Stimulated activated CD4-positive, alpha-beta T cell treated with anti-CD3 and anti-CD28 coated beads, Interleukin-1b, Interleukin-23, amount 100 ng/mL, for 48 hours (primary cell): ENCODE measurements at places on chromosomes 3 and 15.

DNA sequence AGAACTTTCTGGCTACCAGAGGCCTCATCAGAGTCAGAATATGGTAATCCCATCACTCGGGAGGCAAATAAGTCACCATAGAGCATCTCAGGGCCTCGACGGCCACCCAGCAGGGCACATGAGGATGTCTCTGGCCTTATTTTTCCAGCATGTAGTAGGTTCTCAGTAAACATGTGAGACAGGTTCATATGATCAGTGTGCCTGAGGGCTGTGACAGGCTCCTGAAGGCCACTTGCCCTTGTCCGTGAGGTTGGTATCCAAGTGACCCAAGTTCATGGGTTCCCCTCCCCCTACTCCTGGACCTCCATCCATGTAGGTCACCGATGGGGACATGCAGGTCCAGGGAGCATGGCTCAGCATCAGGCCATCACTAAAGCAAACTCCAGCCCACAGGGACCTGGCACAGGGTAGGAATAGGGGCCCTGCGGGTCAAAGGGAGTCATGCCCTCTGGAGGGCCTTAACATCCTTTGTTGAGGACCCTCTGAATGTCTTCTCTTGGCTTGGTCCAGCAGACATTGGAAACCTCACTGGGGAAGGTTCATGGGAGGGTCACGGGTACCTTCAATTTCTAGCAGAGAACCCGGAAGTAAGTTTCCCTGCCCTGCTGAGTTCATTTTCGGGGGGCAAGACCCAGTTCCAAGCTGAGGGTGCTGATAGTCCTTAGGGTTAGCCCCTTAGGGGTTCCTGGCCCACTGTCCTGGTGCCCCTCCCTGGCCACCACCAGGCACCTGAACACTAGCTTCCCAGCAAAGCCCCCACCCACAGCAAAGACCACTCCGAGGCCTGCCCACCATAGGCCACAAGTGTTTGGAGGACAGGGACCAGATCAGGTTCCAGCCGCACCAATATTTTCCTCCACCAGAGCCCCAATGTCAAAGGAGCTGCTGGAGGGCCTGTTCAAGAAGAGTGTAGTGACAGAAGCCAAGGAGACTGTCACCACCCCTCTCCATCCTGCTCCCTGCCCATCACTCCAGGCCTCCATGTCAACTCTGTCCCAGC, 61.1 kb downstream of the ZNF445 start:
- DNase-seq, result no peak

DNA sequence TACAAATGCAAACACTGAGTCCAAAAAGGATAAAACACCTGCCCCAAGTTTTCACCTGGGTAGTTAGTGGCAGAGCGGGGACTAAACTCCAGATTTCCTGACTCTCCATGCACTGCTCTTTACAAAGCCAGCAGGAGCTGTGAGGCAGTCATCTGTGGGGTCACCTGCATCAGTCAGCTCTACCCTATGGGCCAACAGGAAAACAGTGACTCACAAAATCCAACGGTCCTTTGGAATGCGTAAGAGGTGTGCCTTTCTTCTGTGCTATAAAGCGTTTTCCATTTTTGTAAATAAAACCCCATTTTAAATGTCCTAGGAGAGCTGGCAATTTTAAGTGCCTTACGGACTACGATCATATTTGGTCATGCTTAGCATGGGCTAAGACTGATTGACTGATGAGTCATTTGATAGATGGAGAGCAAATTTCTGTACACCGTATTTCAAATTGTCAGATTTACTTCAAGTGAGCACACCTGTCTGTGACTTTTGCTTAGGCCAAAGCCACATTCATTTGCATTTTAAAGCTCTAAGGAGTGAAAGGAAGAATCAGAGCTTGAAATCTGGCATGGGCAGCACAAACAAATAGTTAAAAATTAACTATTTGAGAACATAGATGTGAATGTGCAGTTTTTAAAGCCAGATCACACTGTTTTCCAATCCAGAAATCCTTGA, 4.4 kb upstream of the COL8A1 start:
- no peak for DNase-seq

- DNase-seq, result no peak
Observed at GRCh38 chr3:12620305-12620704, 43.6 kb downstream of the RAF1 start.

- no peak for DNase-seq
Observed at GRCh38 chr15:55700876-55701275, 42.1 kb downstream of the PRTG start.

DNA sequence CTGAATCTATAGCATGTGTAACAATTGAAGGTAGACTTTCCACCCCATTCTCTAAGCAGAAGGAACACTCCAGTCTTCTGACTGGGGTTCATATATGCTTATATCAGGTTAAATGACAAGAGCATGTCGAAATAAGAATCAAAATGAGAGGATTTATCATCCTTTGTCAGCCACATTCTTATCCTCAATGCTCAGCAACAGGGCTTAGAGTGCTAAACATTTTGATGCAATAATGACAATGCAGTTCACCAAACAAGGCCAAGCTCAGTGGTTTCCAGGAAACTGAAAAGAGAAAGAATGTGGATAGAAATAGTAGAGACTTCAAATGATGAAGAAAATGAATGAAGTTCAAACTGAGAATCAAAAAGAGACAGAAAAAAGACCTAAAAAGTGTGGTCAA, 78.0 kb downstream of the FSIP1 start:
- no peak for DNase-seq

- no peak for DNase-seq
Observed at GRCh38 chr3:72232331-72232730, 447.4 kb upstream of the PROK2 start.

GRCh38 chr3:122265957-122266356, 59.1 kb upstream of the CSTA start:
- no peak for DNase-seq

DNA sequence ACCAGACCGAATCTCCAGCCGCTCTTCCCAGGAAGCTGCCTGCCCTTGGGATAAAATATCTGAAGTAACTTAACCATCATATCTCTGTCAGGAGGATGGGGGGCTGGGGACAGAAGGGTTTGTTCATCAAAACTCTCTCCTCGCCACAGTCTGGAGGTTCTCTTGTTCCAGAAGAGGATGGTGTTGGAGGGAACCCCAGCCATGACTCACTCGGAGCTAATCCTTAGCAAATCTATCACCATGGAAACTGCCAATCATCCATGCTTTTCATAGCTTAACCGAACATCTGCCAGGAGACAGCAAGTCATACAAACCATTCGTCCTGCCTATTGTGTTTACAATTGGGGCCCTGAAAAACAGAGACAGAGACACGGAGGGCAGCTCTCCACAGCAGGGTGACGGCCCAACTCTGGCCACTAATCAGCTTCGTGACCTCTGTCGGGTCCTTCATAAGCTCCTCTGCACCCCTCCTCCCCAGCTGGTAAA, 73.8 kb upstream of the HEG1 start:
- DNase-seq, result no peak

GRCh38 chr3:43994657-43995546, 246.8 kb upstream of the TOPAZ1 start:
- DNase-seq, result no peak

GRCh38 chr15:82999426-82999825, 12.0 kb downstream of the C15orf40 start:
- no peak for DNase-seq

GRCh38 chr3:52527732-52528585, 5.7 kb downstream of the NT5DC2 start:
- peak; percentile 0 for DNase-seq

- DNase-seq, result peak; percentile 37
Observed at GRCh38 chr15:41585127-41586047, 26.4 kb downstream of the TYRO3 start.

GRCh38 chr3:45139372-45140140, 6.6 kb downstream of the CDCP1 start:
- DNase-seq, result no peak

GRCh38 chr3:112572701-112573100, 10.9 kb downstream of the SLC35A5 start:
- no peak for DNase-seq

- DNase-seq, result no peak
Observed at GRCh38 chr3:21238661-21239060, 512.3 kb downstream of the ZNF385D start.

DNA sequence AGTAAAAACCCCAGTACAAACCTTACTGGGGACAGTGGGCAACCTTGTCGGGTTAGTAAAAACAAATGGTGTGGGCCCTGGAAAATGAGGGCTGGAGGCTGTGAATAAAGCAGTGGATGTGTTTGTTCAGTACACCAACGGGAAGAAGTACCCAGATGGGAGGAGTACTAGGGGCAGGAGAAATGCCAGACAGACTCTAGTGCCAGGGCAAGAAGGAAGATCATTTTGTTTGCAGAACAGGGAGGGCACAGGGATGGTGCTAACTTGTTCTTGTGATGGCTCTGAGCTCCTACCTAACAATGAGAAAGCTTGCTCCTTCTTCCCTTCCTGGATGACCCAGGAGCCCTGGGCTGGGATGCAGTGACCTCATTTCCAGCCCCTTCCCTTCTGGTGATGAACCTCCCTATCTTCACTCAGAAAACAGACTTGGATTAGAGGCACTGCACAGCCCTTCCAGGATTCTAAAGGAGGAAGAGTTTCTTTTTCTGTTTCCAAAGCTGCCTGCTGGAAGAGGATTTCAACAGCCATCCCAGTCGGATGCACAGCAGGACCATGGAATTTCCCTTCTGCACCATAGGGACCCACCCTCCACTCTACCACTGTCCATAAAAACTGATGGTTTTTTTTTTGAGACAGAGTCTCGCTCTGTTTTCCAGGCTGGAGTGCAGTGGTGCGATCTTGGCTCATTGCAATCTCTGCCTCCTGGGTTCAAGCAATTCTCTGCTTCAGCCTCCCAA, 6.1 kb downstream of the RASSF1 start:
- DNase-seq, result no peak

GRCh38 chr15:40146037-40146436, 14.8 kb upstream of the BUB1B start:
- no peak for DNase-seq

DNA sequence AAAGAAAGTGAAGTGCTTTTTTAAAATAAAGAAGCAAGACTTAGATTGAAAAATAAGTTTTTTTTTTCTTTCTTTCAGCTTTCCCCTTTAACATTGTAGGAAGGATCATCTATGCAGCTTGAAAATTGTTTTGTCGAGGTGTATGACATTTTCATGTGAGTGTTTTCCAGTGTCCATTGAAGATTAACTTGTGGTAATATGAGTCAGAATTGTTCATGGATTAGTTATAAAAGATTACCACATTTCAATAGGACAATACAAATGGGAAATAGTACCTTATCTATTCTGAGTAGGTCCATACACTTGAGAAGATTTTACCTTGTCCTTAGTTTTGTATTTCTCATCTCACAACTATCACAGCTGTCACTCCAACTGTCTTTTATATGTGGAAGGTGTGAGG, 1234.7 kb downstream of the NSUN3 start:
- DNase-seq, result no peak

DNA sequence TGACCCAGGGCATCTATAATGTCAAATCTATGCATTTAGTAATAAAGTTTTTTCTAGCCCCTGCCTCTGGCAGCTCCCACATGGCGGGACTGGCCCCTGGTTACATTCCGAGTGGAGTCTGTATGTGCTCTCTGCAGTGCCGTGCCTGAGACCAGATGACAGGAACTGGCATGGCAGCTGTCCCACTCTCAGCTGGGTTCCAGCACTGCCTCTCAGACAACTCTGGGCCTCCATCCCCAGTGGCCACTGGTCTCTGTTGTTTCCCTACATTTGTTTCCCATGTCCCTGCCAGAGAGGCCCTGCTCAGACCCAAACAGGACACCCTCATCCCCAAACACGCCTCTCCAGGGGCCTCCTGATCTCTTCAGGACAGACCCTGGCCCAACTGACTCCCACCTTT, 109.3 kb downstream of the OCA2 start:
- DNase-seq, result no peak

DNA sequence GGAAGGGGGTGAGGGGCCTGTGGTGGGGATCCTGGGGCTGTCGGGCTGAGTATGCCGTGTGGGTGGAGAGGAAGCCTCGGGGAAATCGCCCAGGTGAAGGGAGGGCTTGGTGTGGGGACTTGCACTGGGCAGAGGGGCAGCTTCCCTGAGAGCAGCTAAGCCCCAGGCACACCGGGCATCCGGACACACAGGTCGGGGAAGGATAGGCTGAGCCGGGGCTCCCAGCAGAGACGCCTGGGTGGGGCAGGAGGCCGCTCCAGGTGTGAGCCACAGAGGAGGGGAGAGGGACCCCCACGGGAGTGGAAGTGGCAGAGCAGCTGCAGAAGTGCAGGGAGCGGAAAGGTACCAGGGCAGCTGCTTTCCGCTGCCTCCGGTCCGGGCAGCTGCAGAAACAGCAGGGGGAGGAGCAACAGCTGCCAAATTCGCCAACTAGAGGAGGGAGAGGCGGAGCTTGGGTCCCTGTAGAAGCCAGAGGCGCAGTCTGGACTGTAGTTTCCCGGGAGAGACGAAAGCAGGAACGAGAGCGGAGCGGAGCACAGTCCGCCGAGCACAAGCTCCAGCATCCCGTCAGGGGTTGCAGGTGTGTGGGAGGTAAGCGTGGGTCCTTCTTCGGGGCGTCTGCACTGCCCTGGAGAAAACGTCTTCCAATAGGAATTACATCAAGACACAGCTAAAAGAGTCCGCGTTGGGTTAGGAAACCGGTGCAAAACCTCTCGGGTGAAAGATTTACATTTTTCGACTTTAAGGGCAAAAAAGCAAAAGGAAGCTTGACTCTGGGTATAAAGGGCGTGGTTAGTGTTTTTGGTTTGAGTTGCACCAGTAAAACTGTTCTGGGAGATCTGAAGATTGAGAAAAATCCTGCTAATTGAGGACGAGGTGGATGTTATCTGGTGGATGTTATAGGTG, at the start of gene SERPINI1:
Gene SERPINI1, plus strand, starts transcription at position 489 of the 906 bp plus-strand sequence. CDS start 53,408 bp downstream, outside the sequence.
- DNase-seq, result peak; percentile 77

DNA sequence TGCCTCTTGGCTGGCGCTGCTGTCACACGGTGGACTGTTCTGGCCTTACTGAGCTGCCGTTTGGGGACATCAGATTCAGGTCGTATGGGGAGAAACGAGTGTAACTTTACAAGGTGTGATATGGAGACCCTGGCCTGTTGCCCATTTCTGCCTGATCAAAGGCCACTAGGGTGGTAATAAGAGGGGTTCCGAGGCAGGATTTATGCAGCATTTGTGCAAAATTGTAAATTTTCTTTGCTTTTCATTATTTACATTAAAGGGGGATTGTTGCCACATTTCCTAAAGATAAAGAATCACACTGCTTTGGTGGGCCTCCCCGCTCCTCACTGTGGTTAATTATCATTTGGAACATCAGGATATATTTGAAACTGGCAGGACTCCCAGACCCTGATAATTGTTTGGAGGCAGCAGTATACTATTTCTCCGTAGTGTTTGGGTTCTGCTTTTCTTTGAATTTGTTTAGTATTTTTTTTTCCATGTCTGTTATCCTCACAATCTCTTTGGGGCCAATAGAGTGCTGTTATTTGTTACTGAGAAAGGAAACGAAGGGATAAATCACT, 891 bp downstream of the NXPE3 start:
- no peak for DNase-seq

- DNase-seq, result no peak
Observed at GRCh38 chr3:25212736-25213135, 215.3 kb upstream of the RARB start.

- DNase-seq, result peak; percentile 15
Observed at GRCh38 chr3:4584456-4585249, 91.5 kb downstream of the ITPR1 start.

GRCh38 chr3:62229211-62229610, 144.1 kb downstream of the FEZF2 start:
- DNase-seq, result no peak

- DNase-seq, result no peak
Observed at GRCh38 chr3:107589454-107589853, 66.7 kb downstream of the BBX start.

- DNase-seq, result no peak
Observed at GRCh38 chr3:169085827-169086226, 577.7 kb downstream of the MECOM start.
